ENCODE measurements at places on chromosomes 1 and 21.
A peak's percentile ranks its signal among the peaks of the same experiment; 100 is the strongest.

- DNase-seq: no peak
Measured at GRCh38 chr1:167248707-167249642, 28.3 kb downstream of the POU2F1 start.

GRCh38 chr21:36190736-36191135, 34.1 kb downstream of the DOP1B start:
- DNase-seq: no peak

DNA sequence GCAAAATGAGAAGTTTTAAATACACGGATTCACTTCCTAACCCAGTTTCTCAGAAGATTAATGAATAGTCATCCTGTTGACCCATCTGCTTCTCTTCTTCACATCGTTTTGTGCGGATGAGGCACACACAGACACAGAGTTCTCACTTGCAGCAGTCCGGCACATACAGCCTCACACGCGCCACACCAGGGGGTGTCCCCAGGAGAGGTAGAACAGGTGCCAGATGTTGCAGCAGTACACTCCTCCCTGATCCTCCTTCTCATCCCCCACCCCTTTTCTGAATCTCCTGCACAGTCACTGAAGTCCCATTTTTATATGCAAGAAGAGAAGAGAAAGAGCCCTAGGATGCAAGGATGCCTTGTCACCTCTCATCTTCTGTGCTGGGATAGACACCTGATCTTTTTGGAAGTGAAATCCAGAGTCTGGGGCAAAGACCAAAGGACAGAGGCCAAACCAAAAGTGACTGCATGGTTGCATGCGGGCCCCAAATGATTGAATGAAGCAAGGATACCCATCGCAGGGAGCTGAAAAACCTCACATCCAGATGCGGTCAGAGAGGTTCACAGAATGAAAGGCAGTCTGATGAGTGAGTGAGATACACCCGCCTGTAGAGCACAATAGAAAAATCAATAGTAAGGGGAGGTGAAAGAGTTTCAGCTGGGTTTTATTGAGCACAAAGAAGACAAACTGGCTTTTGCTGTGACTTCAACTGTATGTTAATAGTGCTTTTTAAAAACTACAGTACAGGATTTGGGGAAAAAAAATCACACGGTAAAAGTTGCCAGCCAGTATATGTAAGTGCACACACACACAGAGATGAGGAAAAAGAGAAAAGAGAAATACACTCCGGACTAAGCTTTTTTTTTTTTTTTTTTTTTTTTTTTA, 28.9 kb downstream of the PBX1 start:
- no peak for DNase-seq

GRCh38 chr1:97906567-97907241, 14.1 kb downstream of the DPYD start:
- DNase-seq: peak; percentile 58
